EL (cell line): ENCODE measurements at places on chromosomes 12 and 14.

GRCh38 chr12:84604551-84604950 is 308.0 kb downstream of the SLC6A15 start:
- no peak for DNase-seq

GRCh38 chr12:70646850-70647249 is 9.6 kb upstream of the PTPRB start:
- peak; percentile 82 for DNase-seq

- DNase-seq = no peak
Measured at GRCh38 chr12:29270446-29270845, 110.5 kb downstream of the ERGIC2 start.

- peak; percentile 21 for DNase-seq
Measured at GRCh38 chr12:79927772-79928474, 7.0 kb downstream of the PPP1R12A start.

DNA sequence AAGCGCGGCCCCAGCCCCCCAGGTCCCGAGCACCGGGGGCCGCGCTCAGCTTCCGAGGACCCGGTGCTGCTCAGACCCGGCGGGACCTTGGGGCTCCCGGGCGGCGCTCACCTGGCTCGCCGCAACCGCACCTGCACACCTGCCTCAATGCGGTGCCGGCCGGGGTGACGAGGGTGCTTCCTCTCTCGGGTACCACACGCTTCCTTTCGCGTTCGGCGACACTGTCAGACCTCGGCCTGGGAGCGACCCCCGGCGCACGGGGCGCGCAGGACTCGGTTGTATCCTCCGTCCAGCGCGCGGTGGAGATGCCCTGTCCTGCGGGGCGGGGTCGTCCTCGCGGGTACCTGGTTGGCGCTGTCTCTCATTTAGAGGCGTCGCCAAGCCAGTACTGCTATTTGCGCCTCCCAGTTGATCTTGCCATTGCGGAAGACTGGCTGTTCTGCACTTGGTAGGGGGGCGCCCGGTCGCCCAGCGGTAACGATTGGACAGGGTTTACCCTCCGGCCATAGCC is 718 bp downstream of the PACS2 start:
- DNase-seq = peak; percentile 19

- no peak for DNase-seq
Measured at GRCh38 chr14:101037021-101037817, 133.7 kb upstream of the RTL1 start.

- no peak for DNase-seq
Measured at GRCh38 chr14:36518586-36519430, 1.2 kb downstream of the NKX2-1 start.

GRCh38 chr12:131176926-131177325 is 223.2 kb downstream of the ADGRD1 start:
- DNase-seq = no peak

DNA sequence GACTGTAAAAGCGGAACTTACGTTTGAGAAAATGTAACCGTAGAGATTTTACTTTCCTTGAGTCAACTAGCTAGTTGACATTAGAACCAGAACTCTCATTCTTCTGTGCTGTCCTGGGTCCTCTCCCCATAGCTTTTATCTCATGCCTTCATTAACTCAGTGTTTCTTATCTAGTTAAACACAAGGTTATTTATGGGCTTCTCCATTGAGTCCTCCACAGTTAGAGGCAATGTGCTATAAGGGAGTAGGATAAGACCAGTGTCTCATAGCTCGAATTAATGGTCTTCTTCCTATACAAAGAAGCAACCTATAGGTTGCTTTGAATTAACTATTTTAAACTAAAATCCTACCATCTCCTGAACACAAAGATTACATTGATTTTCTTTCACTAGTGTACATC is 129.8 kb downstream of the ACSS3 start:
- no peak for DNase-seq

GRCh38 chr12:318759-319515 is 56.3 kb upstream of the SLC6A13 start:
- no peak for DNase-seq

DNA sequence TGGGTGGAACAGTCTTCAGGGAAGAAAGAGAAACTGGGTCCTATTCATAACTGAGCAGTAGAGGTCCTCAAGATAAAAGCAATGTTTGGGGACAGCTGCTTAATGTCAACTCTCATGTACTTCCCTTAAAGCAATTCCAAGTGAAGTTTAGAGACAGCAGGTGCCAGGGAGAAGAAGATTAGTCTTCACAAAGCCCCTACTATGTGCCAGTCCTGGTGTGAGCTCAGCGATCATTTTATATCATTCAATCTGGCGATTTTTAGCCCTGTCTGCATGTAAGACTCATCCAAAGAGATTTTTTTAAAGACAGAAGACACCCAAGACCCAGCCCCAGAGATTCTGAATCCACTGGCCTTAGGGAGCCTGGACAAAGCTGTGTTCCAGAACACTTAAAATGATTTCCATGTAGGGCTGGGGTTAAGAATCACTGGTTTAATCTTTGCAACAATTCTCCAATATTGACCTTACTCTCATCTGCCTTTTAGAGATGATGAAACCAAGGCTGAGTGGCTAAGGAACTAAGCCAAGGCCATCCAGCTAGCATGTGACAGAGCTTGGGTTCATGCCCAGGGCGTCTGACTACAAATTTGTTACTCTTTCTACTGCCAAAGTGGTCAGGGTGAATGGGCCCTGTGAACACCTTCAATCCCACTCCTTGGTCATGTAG is 404.5 kb upstream of the TBX3 start:
- no peak for DNase-seq

GRCh38 chr12:54419088-54419887 is at the start of gene ITGA5:
TSS of gene ITGA5 (minus strand) at chr12:54419266. CDS start at chr12:54419198, 68 bp downstream.
- peak; percentile 84 for DNase-seq

DNA sequence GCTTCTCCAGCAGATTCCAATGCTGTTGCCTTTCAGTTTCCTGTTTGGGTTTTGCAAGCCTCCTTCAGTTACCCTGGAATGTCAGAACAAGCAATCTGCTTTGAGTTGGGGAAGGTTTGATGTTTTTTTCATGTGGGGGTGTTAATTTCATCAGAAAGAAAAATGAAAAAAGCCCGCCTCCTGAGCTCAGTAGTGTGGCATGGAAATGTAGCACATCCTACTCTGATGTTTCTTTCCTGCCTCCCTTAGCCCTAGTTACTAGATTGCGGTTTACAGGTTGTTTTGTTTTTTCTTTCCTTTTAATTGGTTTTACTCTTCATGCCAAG is 22.6 kb downstream of the IFNG-AS1 start:
- no peak for DNase-seq

- DNase-seq = no peak
Measured at GRCh38 chr12:6272300-6273204, 37.9 kb upstream of the PLEKHG6 start.

GRCh38 chr12:131830335-131830913 is 2.2 kb downstream of the MMP17 start:
- peak; percentile 89 for DNase-seq

- DNase-seq = no peak
Measured at GRCh38 chr14:90660865-90661570, 155.2 kb downstream of the TTC7B start.

GRCh38 chr12:52798003-52798670 is 2.2 kb upstream of the KRT3 start:
- DNase-seq = peak; percentile 87

DNA sequence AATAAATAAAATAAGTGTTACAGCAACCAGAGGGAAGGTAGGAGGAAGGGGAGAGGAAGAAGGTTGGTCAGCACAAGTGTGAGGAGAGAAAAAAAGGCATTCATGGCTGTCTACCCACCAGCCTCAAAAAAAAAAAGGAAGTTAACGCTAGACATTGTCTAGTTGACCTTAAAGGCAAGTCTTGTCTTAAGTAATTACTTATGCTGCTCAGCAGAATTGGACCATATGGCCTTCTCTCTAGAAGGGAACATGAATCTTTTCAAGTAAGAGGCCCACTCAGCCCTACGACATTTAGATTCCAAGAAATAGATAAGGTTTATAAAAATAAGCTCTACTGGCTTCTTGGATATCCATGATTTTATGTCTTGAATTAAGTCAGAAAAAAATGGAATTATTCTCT is 172.7 kb downstream of the ETNK1 start:
- no peak for DNase-seq

GRCh38 chr12:52439845-52440244 is 5.7 kb upstream of the KRT75 start:
- DNase-seq = no peak
